Stimulated activated CD4-positive, alpha-beta T cell treated with anti-CD3 and anti-CD28 coated beads, Interleukin-4, amount 100 ng/mL, for 24 hours (primary cell): ENCODE measurements at places on chromosomes 3 and 15.

GRCh38 chr3:148534089-148534988 is 163.4 kb upstream of the AGTR1 start:
- DNase-seq: no peak

DNA sequence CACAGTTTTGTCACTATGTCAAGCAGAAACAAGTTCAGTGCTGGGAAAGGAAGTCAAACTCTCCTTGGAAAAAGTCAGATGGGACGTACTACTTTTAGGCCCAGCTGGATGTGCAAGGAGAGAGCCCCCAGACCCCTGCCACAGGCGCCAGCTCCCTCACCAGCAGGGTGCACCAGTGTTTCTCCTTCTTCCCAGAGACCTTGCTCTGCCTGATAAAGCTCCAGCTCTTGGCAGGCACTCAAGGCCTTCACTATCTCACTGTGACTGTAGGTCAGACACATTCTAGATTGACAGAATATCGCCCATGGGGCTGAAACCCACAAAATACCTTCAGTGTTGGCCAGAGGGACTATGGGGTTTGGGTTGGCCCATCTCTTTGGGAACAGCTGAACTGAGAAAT is 54.8 kb upstream of the CHRNB4 start:
- no peak for DNase-seq

GRCh38 chr3:194310060-194310835 is 40.9 kb downstream of the CPN2 start:
- DNase-seq: no peak

- no peak for DNase-seq
Measured at GRCh38 chr3:160319322-160319721, 79.7 kb downstream of the IFT80 start.

GRCh38 chr3:25418596-25418995 is 9.5 kb upstream of the RARB start:
- DNase-seq: no peak

DNA sequence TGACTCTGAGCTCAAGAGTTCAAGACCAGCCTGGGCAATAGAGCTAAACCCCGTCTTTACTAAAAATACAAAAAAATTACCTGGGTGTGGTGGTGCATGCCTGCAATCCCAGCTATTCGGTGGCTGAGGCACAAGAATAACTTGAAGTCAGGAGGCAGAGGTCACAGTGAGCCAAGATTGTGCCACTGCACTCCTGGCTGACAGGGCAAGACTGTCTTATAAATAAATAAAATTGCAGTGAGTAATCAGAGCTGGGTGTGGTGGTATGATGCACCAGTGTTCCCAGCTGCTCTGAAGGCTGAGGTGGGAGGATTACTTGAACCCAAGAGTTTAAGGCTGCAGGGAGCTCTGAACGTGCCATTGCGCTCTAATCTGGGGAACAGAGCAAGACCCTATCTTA is 55.9 kb upstream of the GCNT3 start:
- no peak for DNase-seq

DNA sequence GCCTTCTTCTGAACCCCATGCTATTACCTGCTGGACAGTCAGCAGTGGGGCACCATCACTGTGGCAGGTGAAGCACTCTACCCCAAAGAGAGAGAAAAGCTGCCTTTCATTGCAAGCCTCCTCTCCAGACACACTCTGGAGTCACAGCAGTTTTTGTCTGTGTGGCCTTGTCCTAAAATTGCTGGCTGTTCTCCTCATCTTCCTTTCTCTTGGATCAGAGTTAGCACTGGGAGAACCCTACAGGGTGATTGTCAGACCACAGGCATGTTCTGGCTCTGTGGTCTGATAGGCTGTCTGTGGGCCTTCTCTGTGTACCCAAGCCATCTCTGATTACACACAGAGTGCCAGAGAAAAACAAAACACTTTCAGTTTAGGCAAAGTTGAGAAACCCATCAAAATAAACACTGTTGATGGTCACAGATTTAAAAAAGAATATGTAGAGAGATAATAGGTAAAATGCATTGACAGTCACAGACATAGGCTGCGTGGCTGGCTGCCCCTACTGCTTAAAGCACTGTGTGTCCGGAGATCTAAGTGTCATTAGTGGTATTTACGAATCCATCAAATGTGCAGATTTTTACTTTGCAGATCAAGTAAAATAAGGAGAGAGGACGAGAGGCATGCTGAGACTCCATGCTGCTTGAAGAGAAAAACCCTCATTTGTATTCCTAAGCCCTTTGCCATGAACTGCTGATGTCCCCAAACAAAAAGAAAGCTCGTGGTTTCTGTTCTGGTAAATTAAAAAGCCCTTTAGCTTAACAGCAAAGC is 689.9 kb downstream of the TUSC7 start:
- no peak for DNase-seq

- DNase-seq: no peak
Measured at GRCh38 chr3:195580744-195581443, 2.8 kb downstream of the APOD start.

- no peak for DNase-seq
Measured at GRCh38 chr15:32851572-32851971, 133.8 kb downstream of the GREM1 start.

- no peak for DNase-seq
Measured at GRCh38 chr3:11721479-11721878, 77.8 kb upstream of the VGLL4 start.

GRCh38 chr3:71075494-71075893 is 508.0 kb downstream of the FOXP1 start:
- no peak for DNase-seq

GRCh38 chr15:64182859-64183370 is 20.1 kb upstream of the PPIB start:
- DNase-seq: no peak
